Mesothelial cell of epicardium (in vitro differentiated cells): ENCODE measurements at places on chromosomes 7 and 10. TPM values are rescaled to one million over a fixed set of nuclear protein-coding genes. Genes with fewer than 3 reads are reported as not detected.

LRRN3 gene
- 8.7 to 10.1 TPM (median 9.4 TPM) in 3 replicates for total RNA-seq

DOCK1 gene
- 70.0 to 74.8 TPM (median 70.5 TPM) in 3 replicates for total RNA-seq

HKDC1 gene
- total RNA-seq = 0.14 TPM in 1 of 3 replicates, not detected in the others

SPDYE9 gene
- 0.11 to 0.18 TPM in 2 of 3 replicates, not detected in the other for total RNA-seq

OR2AE1 gene
- total RNA-seq = 0.20 to 0.63 TPM (median 0.24 TPM) in 3 replicates

GNGT1 gene
- total RNA-seq = not detected in 3 replicates

SORCS1 gene
- total RNA-seq = 0.78 to 1.1 TPM (median 0.81 TPM) in 3 replicates

EN2 gene
- not detected in 3 replicates for total RNA-seq

SPACDR gene
- total RNA-seq = 2.0 to 3.6 TPM (median 3.3 TPM) in 3 replicates

CPA4 gene
- 3.9 to 5.8 TPM (median 4.1 TPM) in 3 replicates for total RNA-seq

PLXDC2 gene
- total RNA-seq = 60.0 to 62.7 TPM (median 62.3 TPM) in 3 replicates

IPMK gene
- 4.5 TPM in 3 replicates for total RNA-seq

SORBS1 gene
- 21.5 to 25.1 TPM (median 24.9 TPM) in 3 replicates for total RNA-seq

DNA sequence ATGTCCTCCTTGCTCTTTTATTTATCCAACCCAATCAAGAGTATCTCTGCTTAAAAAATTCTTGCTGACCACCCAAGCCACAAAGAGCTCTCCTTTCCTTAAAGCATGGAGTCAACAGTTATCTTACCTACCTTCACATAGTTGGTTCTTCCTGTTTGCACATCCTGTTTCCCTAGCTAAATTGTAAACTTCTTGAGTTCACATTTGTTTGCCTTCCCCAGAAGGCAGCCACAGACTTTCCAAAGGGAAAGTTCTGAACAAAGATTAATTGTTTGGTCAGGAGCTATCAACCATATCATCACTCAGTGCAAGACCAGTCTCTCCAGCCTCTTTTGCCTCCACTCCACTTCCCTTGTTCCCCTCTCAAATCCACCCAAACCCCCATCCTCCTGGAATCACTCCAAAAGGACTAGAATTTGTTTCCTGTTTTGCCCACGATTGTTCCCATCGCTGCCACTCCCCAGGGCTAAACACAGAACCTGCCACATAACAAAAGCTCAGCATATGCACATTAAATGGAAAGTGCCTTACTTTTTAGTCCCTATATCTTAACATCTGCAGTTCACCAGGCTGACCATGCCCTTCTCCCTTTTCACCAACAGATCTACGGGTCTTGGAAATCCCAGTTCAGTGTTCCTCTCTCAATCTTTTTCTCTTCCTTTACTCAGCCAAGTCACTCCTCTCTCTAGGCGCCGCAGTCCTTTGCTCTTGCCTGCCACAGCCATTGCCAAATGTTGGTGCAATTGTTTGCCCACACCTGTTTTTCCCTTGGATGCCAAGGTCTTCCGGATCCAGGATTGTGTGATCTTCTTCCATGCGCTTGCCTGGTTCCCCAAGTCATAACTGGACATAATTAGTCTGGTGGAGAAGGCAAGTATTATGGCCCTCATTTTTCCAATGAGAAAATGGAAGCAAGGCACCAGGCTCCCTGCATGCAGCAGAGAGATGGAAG, 265.5 kb downstream of the KCNMA1 start:
- H3K4me1 ChIP-seq = no peaks in the 10 kb centered on the region
- no peaks in the 10 kb centered on the region for H3K27me3 ChIP-seq
- H3K27ac ChIP-seq = no peak overlapping the region
- DNase-seq = no peak
- H3K4me3 ChIP-seq = no peak overlapping the region

GRCh38 chr10:6035101-6035834, 26.9 kb downstream of the IL2RA start:
- H3K4me1 ChIP-seq = no peaks in the 10 kb centered on the region
- no peak overlapping the region for H3K4me3 ChIP-seq
- H3K27me3 ChIP-seq = peaks cover 11% of the 10 kb centered on the region
- no peak overlapping the region for H3K27ac ChIP-seq
- no peak for DNase-seq
- H3K36me3 ChIP-seq = no peaks in the 10 kb centered on the region

- H3K36me3 ChIP-seq = no peaks in the 10 kb centered on the region
- no peak overlapping the region for H3K4me3 ChIP-seq
- no peaks in the 10 kb centered on the region for H3K27me3 ChIP-seq
- peaks cover 9% of the 10 kb centered on the region for H3K4me1 ChIP-seq
Observed at GRCh38 chr10:88114368-88114767, 250.9 kb downstream of the PTEN start.

GRCh38 chr10:86862786-86863483, 94.5 kb downstream of the MMRN2 start:
- H3K27me3 ChIP-seq = no peaks in the 10 kb centered on the region
- H3K36me3 ChIP-seq = peaks cover 15% of the 10 kb centered on the region
- no peak overlapping the region for H3K4me3 ChIP-seq
- no peak for DNase-seq
- H3K4me1 ChIP-seq = peaks cover 50% of the 10 kb centered on the region
- H3K27ac ChIP-seq = no peak overlapping the region

DNA sequence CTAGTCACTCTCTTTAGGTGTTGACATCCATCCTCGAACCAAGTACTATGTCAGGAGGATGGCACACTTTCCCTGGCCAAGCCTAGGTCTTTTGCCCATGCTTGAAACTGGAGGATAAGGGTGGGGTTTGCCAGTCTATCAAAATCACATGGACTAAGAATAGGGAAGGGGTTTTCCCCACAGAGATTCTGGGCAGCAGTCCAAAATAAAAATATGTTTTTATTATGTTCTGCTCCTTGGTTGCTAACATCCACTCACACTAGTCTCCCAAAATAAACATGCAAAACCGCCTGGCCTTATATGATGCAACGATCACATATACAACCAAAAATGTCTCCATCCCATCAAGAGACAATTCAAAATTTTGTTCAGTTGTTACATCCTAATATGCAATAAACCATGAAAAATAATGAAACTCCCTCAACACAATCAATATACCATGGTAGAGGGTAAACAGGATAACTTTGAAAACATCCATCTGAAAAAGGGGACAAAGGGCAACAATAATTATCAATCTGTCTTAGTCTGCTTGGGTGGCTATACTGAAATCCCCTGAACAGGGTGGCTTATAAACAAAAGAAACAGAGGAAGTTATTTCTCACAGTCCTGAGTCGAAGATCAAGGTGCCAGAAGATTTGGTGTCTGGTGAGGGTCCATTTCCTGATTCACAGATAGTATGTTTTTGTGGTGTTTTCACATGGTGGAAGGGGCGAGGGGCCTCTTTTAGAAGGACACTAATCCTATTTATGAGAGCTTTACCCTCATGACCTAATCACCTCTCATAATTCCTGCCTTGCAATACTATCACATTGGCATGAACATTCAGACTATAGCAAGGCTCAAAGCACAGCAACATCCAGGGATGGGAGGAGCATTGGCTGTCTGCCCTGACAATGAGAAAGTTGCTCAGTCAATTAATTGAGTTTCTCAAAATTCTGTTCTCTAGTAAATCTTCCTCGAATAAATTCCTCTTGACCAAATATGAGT, 159.3 kb downstream of the ETV1 start:
- H3K36me3 ChIP-seq = no peaks in the 10 kb centered on the region
- no peak for DNase-seq
- no peaks in the 10 kb centered on the region for H3K27me3 ChIP-seq
- peak overlapping the region; percentile 75 for H3K27ac ChIP-seq

- no peak for DNase-seq
- no peak overlapping the region for H3K4me3 ChIP-seq
- peak overlapping the region; percentile 89 for H3K27ac ChIP-seq
- peaks cover 66% of the 10 kb centered on the region for H3K4me1 ChIP-seq
- peaks cover 27% of the 10 kb centered on the region for H3K36me3 ChIP-seq
- no peaks in the 10 kb centered on the region for H3K27me3 ChIP-seq
Observed at GRCh38 chr7:80781561-80781979, 137.3 kb downstream of the SEMA3C start.

GRCh38 chr7:76383089-76383944, 24.5 kb upstream of the YWHAG start:
- no peaks in the 10 kb centered on the region for H3K36me3 ChIP-seq
- no peak for DNase-seq
- H3K27me3 ChIP-seq = no peaks in the 10 kb centered on the region
- H3K4me1 ChIP-seq = peaks cover 2% of the 10 kb centered on the region
- H3K27ac ChIP-seq = no peak overlapping the region
- H3K4me3 ChIP-seq = no peak overlapping the region

GRCh38 chr10:71647526-71648253, 71.9 kb downstream of the C10orf105 start:
- no peaks in the 10 kb centered on the region for H3K36me3 ChIP-seq
- no peak overlapping the region for H3K4me3 ChIP-seq
- DNase-seq = no peak
- no peak overlapping the region for H3K27ac ChIP-seq
- peaks cover 12% of the 10 kb centered on the region for H3K4me1 ChIP-seq

DNA sequence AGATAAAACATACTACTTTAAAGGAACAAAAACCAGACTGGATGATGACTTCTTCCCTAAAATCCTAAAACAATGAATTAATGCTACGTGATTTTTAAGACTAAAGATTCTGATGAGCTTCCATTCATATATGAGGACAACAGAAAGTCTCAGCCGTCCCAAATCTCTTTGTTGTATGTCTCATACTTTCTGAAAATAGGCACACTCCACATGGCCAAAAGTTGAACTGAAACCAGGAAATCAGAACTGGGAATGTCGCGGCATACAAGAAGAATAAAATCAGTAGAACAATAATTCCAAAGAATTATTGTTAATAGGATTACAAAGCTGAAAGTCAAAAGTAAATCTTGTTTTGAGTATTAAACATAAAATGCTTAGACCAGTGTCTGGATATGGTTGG, 195.4 kb upstream of the GHITM start:
- peaks cover 30% of the 10 kb centered on the region for H3K27me3 ChIP-seq
- no peak for DNase-seq
- H3K36me3 ChIP-seq = no peaks in the 10 kb centered on the region
- H3K27ac ChIP-seq = no peak overlapping the region
- H3K4me1 ChIP-seq = peaks cover 4% of the 10 kb centered on the region
- H3K4me3 ChIP-seq = no peak overlapping the region

DNA sequence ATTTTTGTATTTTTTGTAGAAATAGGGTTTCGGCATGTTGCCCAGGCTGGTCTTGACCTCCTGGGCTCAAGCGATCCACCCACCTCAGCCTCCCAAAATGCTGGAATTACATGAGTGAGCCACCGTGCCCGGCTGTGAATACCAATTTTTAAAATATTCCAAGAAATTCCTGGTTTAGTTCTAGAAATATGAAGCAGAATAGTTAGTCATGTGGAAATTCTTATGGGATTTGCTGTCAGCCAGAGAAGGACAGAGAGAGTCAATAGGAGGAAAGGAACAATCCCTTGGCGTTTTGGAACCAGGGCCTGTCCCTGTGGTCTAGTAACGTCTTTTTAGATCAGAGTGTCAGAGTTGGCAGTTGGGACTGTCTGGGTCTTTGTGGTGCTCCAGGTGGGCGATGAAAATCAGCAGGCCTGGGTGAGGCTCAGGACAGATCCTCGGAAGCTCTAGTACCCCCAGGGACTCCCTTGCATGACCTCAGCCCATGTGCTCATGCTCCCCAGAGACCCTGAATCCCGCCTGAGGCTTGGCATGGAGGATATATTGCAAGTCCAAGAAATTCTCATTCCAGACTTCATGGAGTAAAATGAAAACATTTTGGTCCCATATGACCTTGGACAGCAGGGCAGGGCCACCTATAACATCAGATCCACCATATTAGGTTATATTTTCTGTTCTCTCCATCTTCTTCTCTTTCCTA, 7.8 kb downstream of the NODAL start:
- H3K36me3 ChIP-seq = peaks cover 2% of the 10 kb centered on the region
- no peak overlapping the region for H3K27ac ChIP-seq
- H3K27me3 ChIP-seq = peaks cover 22% of the 10 kb centered on the region
- H3K4me1 ChIP-seq = no peaks in the 10 kb centered on the region
- H3K4me3 ChIP-seq = no peak overlapping the region

DNA sequence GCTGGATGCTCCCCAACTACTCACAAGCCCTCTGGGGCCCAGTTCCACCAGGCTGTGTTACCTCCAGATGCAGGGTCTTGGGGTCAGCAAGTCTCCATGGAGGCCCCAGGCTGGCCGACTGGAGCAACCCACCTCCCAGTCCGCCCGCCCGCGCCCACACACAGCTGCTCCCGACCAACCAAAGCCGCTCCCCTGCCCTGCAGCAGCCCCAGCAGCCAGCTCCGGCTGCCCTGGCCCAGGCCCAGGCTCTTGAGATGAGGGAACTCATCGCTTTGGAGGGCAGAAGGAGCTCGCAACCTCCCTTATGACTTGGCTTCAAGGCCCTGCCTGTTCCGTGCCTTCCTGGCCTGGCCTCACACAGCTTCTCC, 47.2 kb downstream of the LRRC20 start:
- no peak overlapping the region for H3K4me3 ChIP-seq
- H3K4me1 ChIP-seq = peaks cover 13% of the 10 kb centered on the region
- H3K27me3 ChIP-seq = no peaks in the 10 kb centered on the region
- H3K36me3 ChIP-seq = peaks cover 9% of the 10 kb centered on the region
- DNase-seq = no peak

DNA sequence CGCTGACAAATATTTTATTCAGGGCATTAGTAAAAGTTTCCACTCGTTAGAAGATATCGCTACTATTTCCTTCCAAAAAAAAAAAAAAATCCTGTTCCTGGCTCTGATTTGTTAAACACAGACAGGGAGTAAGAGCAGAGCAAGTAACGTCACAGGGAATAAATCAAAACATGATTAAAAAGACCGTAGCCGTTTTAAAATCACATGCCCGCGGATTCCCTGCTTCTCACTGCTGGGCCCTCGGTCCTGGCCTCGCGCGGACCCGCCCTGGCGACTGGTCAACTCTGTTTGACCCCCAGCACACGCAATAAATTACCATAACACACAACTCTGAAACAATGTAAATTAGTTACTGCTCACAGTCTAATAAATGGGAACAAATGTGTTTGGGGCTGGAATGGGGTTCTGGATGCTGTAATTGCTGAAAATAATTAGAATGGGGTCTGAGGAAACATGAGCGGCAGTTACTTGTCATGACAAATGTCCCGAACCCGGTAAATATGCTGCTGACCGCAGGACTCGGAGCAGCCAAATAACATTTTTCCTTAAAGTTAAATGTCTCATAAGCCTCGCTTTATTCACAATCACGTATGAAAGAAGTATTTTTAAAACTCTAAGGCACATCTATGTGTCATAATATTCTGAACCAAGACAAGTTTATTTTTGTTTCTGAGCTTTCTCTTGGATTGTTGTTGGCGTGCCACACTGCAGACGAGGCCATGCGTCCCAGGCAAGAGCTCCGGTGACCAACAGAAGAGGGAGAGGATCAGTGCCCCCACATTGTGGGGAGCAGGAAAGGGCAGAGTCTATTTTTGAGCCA, 17.9 kb downstream of the EBF3 start:
- DNase-seq = no peak
- peaks cover 30% of the 10 kb centered on the region for H3K4me1 ChIP-seq
- peak overlapping the region; percentile 81 for H3K27ac ChIP-seq
- peaks cover 14% of the 10 kb centered on the region for H3K27me3 ChIP-seq
- H3K4me3 ChIP-seq = peak overlapping the region; percentile 35

GRCh38 chr7:158662610-158663427, 41.8 kb downstream of the NCAPG2 start:
- no peaks in the 10 kb centered on the region for H3K4me1 ChIP-seq
- no peak overlapping the region for H3K4me3 ChIP-seq
- no peaks in the 10 kb centered on the region for H3K27me3 ChIP-seq
- DNase-seq = no peak
